ENCODE measurements at places on chromosomes 13 and 19.

- no peak for DNase-seq
Measured at GRCh38 chr19:39677961-39678889, 22.5 kb downstream of the LGALS16 start.

DNA sequence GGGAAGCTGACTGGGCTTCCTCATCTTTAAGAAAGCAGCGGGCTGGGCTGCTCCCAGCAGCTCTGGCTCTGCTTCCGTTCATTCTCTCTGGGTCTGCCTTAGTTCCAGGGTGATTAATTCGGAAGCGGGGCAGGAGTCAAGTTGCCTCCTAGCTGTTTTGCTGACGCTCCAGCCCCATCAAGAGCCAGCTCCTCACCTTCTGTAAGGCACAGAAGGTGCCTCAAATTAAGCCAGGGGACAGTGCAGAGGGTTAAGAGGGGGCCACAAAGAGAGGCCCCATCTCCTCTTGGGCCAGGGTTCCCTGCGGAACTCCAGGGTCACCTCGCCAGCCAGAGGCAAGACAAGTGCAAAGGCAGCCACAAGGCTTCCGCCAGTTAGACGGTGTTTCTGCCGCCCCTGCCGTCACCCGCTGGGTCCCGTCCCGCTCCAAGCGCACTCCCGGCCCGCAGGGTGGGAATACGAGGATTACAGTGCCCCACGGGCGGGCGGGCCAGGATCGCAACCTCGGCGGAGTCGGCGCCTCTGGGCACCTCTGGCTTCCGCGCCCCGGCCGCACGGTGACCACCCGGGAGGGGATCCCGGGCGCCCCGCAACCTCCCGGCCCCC, 508 bp downstream of the SLC15A1 start:
- no peak for DNase-seq

GRCh38 chr13:66657165-66657881, 572.8 kb downstream of the PCDH9 start:
- no peak for DNase-seq

GRCh38 chr13:112818698-112819045, 128.8 kb downstream of the ATP11A start:
- DNase-seq = no peak

Data from hematopoietic multipotent progenitor cell (in vitro differentiated cells).